NCI-H460 (cell line): ENCODE measurements at places on chromosomes 6 and 20. TPM values are rescaled to one million over a fixed set of nuclear protein-coding genes. Genes with fewer than 3 reads are reported as not detected.

CLPSL2 gene
- not detected in 2 replicates for total RNA-seq

NKX2-4 gene
- total RNA-seq = not detected in 2 replicates

KIAA1755 gene
- not detected in 2 replicates for total RNA-seq

HLA-DMB gene
- total RNA-seq = not detected in 2 replicates

HLA-DRA gene
- total RNA-seq = 0.12 TPM in 1 of 2 replicates, not detected in the other

MTFR2 gene
- total RNA-seq = 5.7 and 6.0 TPM in 2 replicates

DNA sequence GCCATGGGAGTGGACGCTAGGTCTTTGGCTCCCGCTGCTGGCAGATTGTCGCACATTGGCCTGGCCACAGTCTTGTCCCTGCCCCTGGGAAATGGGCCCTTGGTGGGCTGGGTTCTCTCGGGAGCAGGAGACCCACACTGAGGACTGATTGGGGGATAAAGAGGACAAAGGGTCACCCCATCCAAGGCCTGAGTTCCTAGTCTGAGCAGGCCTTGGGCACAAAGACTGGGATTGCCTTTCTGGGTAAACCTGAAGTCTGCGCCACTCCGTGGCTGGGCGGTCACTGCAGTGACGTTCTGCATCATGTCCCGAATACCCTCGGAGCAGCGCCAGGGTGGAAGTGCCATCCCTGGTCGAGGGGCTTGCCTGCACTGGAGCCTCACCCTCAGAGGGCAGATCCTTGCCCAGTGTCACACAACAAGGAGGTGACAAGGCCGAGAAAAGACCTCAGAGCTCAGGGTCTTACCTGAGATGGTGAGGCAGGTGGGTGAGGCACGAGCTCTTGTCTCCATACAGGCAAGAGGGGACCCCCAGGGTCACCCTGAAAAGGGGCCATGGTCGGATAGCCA, 36.1 kb upstream of the ZBP1 start:
- DNase-seq = no peak

GRCh38 chr20:64105846-64106434, 1.4 kb downstream of the NPBWR2 start:
- no peak for DNase-seq

DNA sequence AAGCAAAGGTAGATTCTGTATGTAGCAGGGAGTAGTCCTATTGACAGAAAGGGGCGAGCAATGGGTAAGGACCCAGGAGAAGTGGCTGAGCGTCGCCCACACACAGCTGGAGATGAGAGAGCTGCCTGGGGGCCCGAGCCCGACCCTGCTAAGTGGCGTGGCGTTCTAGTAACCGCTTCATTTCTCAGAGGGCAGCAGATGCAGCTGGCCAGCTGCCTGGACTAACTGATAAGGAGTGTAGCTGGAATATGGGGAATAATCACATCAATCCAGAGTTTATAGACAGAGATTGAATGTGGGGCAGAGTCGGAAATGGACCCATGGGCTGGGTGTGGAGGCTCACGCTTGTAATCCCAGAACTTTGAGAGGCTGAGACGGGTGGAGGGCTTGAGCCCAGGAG, 64.4 kb downstream of the EZR start:
- no peak for DNase-seq

GRCh38 chr6:103707596-103708325, 1152.0 kb downstream of the HACE1 start:
- no peak for DNase-seq

- no peak for DNase-seq
Observed at GRCh38 chr6:108677357-108677756, 116.6 kb downstream of the FOXO3 start.

GRCh38 chr6:137762168-137763090, 104.6 kb upstream of the TNFAIP3 start:
- DNase-seq = no peak

DNA sequence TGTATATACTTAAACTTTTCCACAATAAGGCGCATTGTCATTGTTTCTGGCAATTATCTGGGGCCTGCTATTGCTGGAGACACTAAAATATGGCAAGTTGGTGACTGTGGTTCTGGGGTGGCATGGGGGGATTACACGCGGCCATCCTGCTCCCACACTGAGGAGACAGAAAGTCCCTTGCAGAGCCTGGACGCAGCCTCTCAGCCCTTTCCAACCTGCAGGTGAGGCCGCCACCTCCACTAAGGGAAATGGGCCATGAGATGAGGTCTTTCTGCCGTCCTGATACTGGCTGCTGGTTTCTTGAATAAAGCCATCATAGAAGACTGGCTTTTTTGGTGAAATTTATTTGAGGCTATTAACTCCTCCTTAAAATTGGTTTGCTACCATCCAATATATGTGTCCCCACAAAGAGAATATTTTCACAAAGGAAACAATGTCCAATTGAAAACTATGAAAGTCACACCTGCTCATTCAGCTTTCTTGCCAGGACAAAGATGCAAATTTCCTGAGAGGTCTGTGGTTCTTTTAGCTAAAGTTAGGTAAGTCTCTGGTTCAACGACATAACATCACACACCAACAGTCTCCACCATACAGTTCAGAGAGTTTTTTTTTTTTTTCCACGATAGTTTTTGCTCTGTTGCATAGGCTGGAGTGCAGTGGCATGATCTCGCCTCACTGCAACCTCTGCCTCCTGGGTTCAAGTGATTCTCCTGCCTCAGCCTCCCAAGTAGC, 13.0 kb downstream of the TXNDC5 start:
- no peak for DNase-seq

DNA sequence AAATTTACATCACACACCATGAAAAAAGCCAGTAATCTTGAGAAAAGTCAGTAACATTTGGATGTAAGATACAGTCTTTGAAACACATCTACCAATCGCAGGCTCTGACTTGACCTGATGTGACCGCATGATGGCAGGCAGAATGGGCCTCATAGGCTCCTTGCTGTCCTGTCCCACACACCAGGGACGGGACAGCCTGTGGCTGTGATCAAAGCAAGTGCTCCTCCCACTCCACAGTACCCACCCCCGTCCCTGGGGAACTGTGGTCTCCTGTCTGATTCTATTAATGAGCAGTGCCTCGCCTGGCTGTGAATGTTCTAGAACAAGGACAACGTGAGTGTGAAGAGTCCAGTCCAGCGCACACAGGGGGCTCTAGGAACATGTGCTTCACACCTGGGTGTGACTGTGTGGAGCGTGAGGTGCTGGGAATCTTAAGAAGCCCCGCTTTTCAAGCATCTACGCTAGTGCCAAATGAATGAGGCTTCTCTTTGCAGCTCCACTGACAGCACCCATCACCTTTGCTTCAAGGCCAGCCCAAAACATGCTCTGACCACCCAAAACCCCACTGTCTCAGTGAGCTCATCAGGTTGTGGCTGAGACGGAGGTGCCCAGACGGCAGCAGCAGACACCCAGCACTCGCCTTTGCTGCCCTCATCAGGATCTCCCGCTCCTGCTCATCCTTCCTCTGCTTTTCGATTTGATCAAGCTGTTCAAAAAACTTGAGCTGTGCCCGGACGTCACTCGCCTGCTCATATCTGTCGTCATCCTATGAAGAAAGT, 67.1 kb downstream of the TAF4 start:
- no peak for DNase-seq

DNA sequence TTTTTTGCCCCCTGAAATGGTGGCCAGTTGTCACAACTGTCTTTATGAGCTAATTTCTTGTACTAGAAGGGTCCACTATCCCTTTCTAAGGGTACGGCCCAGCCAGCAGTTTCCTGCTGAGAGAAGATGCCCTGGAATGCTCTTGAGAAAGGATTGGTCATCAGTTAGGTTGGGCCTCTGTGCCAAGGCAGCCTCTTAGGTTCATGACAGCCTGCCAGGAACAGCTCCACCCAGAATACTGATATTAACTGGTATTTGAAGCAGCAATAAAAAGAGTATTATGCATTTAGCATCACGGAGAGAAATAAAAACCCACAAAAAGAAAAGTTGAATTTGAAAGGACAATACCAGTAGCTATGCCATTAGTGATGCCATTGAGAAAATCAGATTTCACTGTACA, 9.0 kb upstream of the HINT3 start:
- DNase-seq = peak; percentile 87

GRCh38 chr6:153208706-153209105, 77.6 kb upstream of the RGS17 start:
- DNase-seq = no peak

- DNase-seq = no peak
Observed at GRCh38 chr6:158255989-158256601, 56.2 kb upstream of the TULP4 start.

GRCh38 chr20:20215976-20216727, 151.8 kb upstream of the INSM1 start:
- peak; percentile 58 for DNase-seq

- no peak for DNase-seq
Observed at GRCh38 chr20:12949429-12949980, 59.3 kb upstream of the SPTLC3 start.

- DNase-seq = no peak
Observed at GRCh38 chr6:170564936-170565530, 10.9 kb downstream of the TBP start.

DNA sequence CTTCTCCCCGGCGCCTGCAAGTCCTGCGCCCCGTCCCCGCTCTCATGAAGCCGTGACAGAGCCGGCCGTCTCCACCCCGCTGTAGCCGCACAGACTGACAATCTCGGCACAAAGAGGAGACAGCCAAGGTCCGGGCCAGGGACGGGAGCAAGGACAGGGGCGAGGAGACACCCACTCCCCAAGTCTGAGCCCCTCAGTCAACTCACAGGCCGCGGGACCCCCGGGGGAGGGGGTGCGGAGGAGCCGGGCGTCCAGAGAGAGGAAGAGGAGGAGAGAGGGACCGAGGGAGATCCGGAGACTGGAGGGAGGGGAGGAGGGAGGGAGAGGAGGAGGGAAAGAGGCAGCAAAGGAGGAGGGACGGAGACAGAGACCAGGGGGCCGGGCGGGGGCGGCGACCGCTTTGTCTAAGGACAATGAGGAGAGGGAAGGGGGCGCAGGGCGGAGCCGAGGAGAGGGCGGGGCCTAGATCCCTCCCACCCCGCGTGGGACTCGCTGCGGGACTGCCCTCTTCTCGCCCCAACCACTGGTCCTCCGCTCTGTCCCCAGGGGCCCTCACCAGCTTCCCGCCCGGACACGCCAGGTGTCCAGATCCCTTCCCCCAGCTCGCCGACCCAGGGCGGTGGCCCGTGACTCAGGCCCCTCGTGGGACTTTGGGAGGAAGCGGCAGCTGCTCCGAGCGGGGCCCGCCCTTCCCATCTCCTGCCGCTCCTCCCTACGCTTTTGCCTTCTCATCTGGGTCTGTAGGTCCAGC, 638 bp upstream of the PPP1R18 start:
- DNase-seq = peak; percentile 85
